ENCODE measurements at places on chromosomes 3 and 15. TPM values are rescaled to one million over a fixed set of nuclear protein-coding genes. Genes with fewer than 3 reads are reported as not detected.

DNA sequence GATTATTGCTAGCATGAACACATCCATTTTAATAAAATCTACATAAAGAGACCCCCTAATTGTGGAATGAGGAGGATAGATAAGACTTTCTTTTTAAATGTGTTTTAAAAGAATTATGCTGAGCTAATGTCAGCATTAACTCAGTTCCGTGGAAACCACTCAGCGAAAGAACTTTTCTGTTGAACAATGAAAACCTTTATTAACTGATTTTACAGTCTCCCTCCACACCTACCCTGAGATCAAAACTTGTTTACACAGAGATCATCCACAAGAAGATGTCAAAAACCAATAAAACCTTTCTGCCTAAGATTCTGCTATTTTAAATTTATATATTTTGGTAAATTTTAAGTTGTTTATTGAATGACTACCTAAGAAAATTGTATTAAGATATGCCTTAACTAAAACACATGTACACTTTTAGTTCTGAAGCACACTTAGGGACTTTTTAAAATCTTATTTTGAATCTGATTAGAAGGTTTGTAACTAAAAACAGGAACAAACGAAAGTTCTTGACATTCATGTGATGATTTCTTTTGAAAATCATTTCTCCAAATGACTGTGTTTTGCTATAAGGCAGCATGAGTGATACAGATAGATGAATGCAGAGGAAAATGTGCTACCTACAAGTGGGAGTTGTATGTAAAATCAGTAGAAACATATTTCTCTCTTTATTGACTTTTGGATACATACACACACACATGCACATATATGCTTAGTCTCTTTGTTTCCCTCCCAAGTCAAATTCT lies 369.0 kb downstream of the UNC13C start:
- no peak for DNase-seq

- no peak for DNase-seq
Measured at GRCh38 chr3:46215810-46216414, 7.8 kb upstream of the CCR1 start.

The TMEM212 gene
- total RNA-seq, result not detected

DNA sequence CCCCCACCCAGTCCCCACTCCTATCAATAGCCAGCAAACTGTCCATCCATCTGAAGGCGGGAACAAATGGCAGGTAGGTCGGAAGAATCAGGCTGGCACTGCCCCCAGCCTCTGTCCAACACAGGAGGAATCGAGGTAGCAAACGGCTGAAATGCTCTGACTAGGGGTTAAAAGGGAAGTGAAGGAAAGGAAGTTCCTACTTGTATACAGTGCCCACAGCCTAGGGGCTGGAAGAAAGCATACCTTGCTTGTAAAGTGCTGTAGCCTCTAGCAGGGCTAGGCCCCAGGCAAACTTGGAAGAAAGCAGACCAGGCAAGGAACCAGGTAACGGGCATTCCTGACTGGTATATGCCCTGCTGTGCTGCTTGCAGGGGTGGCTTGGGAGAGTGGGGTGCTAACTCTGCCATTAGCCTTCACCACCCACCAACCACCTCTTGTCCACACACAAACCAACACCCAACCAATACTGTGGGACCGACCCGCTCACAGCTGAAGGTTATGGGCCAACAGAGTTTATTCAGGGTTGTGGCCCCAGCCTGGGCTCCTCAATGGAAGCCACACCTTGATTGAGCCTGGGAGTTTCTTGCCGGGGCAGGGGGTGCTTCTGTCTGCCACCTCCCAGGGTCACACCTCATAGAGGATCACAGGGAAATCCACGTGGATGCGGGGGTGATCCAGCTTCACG lies 2.4 kb downstream of the TUSC2 start:
- no peak for DNase-seq

The XCR1 gene
- total RNA-seq, result not detected

GRCh38 chr3:143552851-143553250 lies 295.4 kb downstream of the SLC9A9 start:
- DNase-seq, result no peak

DNA sequence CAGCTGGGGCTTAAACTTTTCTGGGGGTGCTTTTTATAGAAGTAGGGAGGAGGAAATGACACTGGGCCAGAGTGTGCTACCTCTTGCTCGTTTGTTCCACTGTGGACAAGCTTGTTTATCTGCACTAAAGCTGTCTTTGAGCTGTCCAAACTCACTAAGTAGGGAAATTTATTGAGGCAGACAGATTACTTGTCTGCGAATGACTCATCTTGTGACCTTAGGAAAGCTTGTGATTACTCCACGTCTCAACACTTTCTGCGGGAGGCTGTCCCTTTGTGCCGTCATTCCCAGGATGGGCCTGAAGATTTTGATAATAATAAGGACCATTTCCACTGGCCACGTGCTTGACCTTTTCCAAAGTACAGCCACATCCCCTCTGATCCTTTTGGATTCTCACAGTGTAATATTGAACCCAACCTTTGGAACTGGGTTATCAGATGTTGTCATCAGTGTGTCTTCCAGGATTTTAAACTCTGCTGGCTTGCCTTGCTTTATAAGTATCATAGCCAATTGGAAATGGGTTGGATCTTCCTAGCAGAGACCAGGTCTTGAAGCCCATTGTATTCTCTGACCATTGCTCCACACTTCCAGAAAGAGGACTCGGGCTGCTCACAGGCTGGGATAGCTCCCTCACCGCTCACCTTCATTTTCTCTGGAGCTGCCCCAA lies 84.7 kb downstream of the AGBL1 start:
- DNase-seq, result peak; percentile 69

DNA sequence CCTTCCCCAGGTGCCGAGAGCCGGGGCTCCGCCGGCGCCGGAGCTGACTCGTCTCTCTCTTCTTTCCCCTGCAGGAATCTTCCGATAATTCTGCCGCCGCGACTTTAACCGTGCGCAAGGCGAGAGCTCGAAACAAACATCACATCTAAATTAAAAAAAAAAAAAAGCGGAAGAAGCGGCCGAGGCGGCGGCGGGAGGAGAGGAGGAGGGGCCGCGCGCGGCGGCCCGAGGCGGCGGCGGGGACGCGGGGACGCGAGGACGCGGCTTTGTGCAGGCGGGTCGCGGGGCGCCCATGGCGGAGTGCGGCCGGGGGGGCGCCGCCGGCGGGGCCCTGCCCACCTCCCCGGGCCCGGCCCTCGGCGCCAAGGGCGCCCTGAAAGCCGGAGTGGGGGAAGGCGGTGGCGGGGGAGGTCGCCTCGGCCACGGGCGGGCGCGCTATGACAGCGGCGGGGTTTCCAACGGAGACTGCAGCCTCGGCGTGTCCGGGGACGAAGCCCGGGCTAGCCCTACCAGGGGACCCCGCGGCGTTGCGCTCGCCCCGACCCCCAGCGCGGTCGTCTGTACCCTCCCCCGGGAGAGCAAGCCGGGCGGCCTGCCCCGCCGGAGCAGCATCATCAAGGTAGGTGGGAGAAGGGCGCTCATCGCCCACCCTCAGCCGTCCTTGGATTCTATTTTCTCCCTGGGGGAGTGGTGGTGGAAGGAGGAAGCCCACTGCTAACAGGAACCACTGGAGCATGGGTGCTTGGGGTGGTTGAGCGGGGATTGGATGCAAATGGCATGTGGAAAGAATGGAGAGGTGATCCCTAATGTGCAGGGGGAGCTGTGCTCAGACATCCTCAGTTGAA lies at the start of gene PLCL2:
TSS of gene PLCL2 (plus strand) at position 208 of the 845 bp plus-strand sequence. CDS start at position 293, 85 bp downstream.
- DNase-seq, result peak; percentile 10

- DNase-seq, result no peak
Measured at GRCh38 chr3:128484404-128485281, 8.4 kb downstream of the GATA2 start.

- DNase-seq, result no peak
Measured at GRCh38 chr3:104206925-104207324, 1159.8 kb upstream of the ALCAM start.

GRCh38 chr15:59313641-59314332 lies 58.9 kb downstream of the MYO1E start:
- DNase-seq, result peak; percentile 84

The TP53BP1 gene
- total RNA-seq, result 86.4 TPM

- DNase-seq, result no peak
Measured at GRCh38 chr15:48646331-48646730, 822 bp upstream of the FBN1 start.

DNA sequence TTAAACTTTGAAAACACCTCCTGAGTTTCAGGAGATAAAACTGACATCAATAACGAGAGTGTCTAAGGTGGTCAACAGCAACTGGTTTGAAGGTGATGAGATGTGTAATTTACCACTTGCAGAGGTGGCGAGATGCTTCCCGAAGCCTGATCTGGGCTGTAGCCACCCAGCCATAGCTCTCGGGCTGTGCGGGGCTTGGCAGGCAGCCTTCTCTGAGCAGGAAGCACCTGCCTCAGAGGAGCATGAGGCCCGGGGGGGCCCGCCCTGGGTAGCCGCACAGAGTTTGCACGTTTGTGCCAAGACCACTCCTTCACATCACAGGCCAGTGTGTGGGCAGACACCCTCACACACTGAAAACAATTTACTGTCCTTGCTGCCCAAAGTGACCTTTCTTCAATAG lies 220.3 kb downstream of the CACNA2D3 start:
- no peak for DNase-seq

The GOLGA8T gene
- total RNA-seq, result not detected

- DNase-seq, result no peak
Measured at GRCh38 chr15:79970181-79970580, 815 bp downstream of the BCL2A1 start.

GRCh38 chr3:38638354-38638753 lies 11.1 kb downstream of the SCN5A start:
- DNase-seq, result no peak

The PPP2R3A gene
- 21.6 TPM for total RNA-seq

- DNase-seq, result no peak
Measured at GRCh38 chr3:46520531-46520930, 22.8 kb downstream of the RTP3 start.

The ACAN gene
- total RNA-seq, result 0.05 TPM

The RETNLB gene
- total RNA-seq, result not detected

DNA sequence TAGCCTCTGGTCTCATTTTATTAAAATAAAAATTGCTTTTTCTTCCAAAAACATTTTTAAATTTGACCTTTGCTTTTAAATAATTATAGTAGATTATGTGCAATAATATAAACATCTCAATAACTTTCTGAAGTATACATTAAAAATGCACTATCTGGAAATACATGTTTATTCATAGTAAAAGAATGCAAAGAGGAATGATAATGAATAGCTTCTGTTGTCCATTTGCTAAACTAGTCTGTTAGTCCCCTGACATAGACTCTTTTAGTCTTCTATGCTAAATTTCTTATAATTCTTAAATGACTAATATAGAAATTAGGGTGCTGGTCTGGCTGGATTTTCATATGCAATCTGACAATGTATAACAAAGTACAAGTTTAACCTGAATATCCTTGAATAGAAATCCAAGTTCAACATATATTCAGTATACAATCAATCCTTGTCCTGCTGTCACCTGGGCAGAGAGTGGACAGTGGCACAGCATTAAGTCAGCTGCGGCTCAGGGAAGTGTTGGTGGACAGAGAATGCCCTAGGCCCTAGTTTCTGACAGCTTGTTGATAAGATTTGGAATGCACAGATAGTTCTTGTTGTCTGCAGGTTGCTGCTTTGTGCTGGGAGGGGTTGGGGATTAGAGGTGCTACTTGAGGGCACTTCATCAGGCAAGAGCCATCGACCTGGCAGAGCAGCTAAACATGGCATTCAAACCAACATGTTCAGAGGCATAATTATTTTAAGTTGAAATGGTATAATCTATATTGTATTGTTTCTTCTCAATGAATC lies 161.7 kb downstream of the MBNL1 start:
- no peak for DNase-seq

- DNase-seq, result no peak
Measured at GRCh38 chr3:6567241-6567640, 293.7 kb upstream of the GRM7 start.

DNA sequence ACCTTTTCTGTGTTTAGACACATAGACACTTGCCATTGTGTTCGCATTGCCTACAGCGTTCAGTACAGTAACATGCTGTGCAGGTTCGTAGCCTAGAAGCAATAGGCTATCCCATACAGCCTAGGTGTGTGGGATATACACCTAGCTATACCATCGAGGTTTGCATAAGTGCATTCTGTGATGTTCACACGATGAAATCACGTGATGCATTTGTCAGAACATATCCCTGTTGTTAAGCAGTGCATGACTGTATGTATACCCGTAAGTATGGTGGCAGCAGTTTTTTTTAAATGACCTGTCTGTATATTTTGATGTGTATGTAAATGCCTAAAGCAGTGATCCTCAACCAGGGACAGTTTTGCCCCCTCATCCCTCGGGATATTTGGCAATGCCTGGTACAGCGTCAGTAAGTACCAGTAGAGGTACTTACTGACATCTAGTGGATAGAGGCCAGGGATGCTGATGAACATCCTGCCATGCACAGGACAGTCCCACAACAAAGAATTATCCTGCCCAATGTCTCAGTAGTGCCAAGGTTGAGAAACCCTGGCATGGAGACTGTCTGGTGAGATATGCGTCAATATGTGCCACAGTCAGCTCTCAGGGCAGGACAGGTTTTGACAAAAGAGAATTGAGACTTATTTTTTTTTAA lies 129.1 kb downstream of the HCN4 start:
- DNase-seq, result no peak

The GMPPB gene
- total RNA-seq, result 21.9 TPM

DNA sequence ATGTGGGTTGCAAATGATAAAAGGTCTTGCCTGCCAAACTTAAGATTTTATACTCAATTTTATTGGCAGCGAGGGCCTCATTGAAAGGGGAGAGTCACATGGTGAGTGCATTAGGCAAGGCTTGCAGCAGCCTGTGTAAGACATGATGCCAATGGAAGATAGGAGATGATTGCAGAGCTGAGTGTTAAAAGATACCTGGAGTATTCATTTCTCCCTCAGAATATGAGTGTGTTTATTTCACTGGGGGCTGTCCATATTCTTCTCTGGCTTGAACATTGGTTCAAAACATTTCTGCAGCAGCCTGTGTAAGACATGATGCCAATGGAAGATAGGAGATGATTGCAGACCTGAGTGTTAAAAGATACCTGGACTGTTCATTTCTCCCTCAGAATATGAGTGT lies 165.2 kb upstream of the NUDT16 start:
- DNase-seq, result no peak

DNA sequence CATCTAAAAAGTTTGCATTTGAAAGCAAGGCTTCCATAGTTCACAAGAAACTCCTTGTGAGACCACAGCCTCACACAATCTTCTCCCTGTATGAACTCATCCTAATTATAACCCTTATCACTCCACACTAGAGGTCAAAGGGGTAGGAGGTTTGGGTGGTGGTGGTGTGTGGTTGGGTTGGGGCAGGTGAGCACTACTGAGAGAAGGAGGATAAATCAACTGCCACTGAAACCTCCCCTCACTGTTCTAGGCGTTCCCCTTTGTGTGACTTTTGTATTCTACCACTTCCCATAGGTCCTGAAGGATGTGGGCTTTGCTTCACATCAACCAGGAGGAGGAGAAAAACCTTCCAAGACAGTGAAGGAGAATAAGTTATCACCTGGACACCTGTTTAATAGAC lies 6.4 kb upstream of the AGBL1 start:
- DNase-seq, result no peak

The THPO gene
- 0.16 TPM for total RNA-seq
